Lung microvascular endothelial cell (primary cell): ENCODE measurements at places on chromosomes 5 and 9.

DNA sequence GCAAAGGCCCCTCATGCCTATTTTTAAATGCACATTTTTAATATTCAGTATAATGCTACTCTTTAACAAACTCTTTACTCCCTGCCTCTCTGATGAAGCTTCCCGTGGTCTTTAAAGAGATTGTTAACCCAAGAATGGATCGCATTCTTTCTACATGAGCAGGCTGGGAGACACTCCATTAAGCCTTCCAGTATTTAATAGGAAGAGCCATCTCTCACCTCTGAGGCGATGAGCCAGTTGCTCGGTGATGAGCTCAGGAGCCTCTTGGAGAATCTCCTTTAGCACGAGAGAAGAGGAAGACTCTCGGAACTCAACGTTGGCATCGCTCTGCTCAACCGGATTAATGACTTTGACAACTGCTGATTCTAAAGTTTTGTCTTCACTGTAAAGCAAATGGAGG lies 59.6 kb downstream of the PRUNE2 start:
- DNase-seq = no peak

DNA sequence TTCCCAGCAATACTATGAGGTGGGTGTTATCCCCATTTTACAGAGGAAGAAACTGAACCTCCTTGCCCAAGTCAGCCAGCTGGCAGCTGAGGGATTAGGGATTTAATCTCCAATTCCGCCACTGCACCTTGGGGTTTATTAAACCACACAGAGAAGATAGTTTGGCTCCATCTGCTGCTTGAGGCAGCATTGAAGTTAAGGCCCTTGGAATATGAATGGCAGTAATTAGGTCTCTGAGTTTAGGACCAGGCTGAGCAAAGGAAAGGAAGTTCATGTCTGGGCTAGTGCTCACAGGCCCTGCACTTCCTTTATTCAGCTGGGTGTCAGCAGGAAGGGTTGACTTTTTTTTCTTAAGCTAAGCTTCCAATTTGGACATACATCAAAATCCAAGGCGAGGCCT lies 86.9 kb upstream of the GDNF start:
- peak; percentile 0 for DNase-seq

DNA sequence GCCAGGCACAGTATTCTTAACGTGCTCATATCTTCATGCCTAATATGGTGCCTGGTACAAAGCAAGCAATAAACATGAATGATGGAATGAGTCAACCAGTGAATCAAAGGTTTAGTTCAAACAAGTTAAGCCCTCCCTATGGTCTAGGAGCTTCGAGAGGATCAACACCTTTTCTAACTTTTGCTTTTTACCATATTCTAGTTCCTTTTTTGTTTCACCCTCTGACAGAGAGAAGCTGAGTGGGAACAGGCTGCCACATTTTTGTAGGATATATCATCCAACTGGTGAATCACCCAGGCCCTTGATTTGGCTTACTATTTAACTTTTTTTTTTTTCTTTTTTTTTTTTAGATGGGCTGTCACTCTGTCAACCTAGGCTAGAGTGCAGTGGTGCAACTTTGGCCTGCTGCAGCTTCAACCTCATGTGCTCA lies 39.3 kb upstream of the TNC start:
- DNase-seq = no peak

DNA sequence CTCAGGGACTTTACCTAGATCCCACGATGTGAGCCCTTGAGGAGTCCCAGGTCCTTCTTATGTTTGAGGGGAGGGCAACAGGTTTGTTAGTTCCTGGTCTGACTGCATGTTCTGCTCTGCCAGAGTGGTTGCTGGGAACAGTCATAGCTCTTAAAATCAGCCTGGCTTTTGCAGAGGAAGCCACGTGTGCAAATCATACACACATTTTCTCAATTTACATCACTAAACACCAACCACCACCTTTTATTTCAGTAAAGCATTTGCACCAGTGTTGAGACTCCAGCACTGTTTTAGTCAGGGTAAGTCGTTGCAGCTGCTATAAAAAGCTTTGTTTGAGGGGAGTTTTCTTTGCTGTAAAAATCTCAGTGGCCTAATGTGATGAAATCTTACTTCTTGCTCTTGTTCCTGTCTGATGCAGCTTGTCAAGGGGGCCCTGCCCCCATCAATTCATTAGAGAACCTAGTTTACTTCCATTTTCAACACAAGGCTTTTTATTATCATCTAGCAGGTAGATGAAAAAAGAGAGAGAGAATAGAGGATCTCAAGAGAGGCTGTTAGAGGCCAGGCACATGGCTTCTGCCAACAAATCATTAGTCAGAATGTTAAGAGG lies 70.3 kb upstream of the VCAN start:
- DNase-seq = no peak

GRCh38 chr9:133618726-133619125 lies 9.5 kb upstream of the FAM163B start:
- no peak for DNase-seq

- no peak for DNase-seq
Observed at GRCh38 chr5:172554562-172554961, 86.5 kb upstream of the NEURL1B start.

DNA sequence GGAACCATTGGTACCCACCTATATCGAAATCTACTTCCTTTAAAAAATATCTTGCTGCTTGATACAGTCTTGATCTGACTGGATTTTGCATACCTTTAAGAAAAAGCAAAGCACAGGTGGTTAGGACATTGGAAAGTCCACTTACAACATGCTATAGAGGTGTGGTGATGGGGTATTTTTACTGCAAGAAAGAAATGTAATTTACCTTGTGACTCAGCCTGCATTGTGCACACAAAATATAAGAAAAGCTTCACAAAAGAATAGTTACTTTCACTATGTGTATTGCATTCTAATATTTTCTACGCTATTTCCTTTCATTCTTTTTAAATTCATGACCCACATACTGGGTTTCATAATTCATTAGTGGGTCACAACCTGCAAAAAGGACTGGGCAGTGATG lies 236.2 kb upstream of the RASEF start:
- peak; percentile 2 for DNase-seq

DNA sequence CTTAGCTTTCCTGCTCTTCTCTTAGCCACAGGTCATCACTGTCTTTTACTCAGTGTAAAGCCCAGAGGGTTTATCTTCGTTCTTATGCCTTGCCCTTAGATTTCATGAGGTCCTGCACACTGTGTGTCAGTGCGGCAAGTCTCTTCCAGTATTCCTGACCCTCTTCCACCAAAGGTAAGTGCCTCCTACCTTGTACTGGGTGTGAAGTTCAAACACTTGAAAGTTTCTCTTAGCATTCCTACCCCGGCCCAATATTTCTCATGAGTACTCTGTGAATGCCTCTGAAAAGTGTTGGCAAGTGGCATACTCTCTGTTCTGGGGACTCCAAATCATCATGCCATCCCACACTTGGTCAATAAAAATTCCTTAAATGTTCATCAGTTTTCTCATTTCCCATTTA lies 37.4 kb downstream of the FBXO4 start:
- DNase-seq = no peak

DNA sequence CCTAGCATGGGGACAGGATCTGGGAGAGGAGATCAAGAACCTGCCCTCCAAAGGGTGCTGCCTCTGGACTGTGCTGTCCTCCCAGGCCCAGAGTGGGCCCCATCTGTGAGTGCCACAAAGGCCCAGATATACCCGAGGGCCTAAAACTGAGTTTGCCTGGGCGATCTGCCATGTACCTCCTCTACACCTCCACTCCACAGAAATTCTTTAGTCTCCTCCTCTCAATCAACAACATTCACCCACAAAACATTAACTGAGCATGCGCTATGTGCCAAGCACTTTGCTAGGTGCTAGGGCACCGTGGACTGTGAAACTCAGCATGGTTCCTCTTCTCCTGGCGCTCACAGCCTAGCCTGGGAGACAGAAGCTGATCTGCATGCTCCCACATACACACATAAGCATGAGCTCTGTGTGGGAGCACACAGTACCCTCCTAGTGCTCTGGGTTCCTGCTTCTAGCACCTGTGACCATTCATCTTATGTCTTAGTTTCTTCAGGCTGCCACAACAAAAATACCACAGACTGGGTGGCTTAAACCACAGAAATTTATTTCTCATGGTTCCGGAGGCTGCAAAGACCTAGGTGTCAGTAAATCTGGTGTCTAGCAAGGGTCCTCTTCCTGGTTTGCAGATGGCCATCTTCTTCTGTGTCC lies 82.0 kb upstream of the FSTL4 start:
- DNase-seq = no peak

DNA sequence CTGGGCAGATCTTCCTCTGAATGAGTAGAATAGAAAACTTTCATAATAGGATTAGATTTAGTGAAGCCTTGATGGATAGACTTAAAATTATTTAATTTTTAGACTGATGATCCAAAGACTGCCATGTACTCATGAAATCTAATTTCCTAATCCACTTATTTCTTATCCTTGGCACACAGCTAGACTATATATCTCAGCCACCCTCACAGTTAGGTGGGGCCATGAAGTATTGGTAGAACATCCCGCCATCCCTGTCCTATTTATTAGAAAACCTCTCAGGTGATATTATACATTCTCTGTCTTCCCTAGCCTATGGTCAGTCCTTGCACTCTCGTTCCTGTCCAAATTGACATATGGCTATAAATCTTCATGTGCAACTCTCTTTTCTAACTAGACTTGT lies 110.9 kb downstream of the FAM170A start:
- no peak for DNase-seq

DNA sequence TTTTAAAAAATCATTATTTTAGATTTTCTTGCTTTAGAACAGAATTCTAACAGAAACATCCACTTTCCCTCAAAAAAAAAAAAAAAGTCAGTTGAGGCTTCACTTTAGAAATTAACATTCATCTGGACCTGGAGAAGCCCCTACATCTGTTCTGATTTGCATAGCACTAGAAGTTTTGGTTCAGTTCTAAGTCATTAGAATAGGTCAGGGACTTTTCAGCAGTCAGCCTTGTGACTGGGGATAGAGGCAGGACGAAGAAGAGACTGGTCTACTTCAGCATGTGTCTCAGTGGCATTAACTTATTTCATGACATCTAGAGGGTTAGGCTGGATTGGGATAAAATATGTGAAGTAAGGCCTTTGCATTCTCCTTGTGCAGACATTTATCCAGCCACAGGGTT lies 215.8 kb upstream of the DAB2 start:
- DNase-seq = no peak

- DNase-seq = no peak
Observed at GRCh38 chr9:99475401-99476065, 253.5 kb downstream of the SEC61B start.
